ENCODE measurements at places on chromosomes 6 and 20. TPM values are rescaled to one million over a fixed set of nuclear protein-coding genes. Genes with fewer than 3 reads are reported as not detected.

The C2 gene
- 0.63 TPM for total RNA-seq

The COL19A1 gene
- not detected for total RNA-seq

The CFAP61 gene
- 0.15 TPM for total RNA-seq

The SAMD3 gene
- 11.5 TPM for total RNA-seq
